DMS153 (cell line): ENCODE measurements at places on chromosomes 6 and 20.

DNA sequence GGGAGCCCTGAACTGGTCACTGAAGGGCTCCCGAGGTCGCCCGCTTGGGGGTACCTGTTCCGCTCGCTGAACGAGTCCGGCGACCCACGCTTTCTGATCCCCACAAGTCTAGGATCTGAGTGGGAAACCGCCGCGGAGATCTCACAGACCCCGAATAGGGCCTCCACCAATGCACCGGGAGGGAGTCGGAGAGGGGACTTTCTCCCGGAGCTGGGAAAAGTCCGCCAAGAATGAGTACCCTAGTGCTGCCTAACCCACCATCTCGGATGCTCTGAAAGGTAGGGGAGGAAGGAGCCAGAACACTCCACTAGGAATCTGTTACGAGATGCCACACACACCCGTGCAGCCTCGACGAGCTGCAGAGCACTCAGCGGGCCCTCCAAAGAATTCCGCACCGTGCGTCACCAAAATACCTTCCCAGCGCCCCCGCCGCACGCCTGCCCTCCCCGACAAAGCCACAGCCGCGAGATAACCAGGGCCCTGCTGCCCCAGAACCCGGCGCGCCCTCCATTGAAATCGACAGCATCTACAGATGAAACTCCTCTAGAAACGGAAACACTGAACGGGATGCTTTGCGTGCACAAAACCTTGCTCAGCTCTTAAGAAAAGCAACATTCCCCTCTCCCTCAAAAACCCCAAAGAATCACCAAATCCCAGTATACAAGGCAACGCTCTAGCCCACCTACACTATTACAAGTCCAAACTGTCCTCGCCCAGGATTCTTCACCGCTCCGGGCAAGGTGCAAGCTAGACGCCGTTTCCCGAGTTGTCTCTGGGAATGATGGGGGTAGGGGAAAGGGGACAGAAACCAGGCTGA lies 686 bp downstream of the COL12A1 start:
- DNase-seq: no peak

DNA sequence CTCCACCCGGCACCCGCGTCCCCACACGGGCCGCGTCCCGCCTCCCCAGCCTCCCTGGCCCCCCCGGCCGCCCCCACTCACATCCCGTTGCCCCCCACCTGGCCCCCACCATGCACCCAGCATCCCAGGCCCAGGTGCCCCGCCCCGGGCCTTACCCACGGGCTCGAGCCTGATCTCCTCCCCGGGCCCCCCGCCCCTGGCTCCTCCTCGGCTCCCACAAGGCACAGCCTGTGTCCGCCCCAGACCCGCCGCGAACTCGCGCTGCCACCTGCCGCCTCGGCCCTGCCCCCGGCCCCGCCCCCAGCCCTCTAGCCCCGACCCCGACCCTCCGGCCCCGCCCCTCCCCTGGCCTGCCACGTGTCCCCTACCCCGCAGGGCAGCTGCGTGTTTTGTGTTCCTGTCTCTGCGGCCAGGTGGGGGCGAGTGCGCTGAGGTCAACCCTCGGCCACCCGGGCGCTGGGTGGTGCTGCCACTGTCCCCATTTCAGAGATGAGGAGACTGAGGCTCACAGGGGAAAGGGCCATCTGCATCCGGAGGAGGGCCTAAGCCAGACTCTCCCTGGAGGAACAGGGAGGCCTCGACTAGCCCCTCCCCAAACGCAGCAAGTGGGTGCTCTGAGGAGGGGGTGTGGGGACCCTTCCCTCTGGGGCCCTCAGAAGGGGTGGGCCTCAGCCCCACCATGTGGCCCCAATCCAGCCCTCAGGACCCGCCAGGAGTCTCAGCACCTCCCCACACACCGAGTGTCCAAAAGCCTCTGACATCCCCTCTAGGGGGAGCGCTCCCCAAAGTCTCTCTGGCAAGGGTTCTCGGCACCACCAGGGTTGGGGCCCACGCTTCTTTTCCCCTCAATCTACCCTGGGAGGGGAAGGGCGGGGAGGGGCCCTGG lies 99.8 kb downstream of the TAF4 start:
- DNase-seq: no peak

DNA sequence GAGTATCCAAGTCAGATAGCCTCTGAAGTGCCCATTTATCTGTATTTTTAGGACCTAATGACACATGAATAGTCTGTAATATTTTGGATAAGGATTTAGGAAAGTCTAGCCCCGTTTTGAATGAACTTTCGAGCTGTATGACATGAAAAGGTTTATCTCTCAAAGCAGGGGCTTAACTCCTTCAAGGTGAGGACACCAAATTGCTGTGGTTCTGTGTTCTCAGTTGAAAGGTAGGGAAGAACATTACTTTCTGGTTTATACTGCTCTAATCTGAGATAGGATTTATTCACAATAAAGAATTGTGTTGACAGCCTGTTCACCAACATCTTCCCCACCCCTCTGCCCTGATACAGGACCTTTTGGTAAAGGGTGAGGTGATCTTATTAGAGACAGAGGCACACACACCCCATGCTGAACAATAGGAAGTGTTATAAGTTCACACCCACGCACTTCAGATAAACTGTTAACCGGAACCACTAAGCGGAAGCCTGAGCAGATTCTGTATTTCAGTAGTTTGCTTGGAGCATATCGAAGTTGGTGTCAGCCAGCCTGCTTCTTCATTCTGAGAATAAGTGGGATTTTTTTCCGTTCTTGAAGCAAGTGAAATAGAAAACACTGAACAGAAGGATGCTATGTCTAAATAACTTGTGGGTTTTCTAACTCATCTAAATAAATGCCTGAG lies 223.3 kb downstream of the TMEM242 start:
- DNase-seq: no peak

GRCh38 chr6:111806165-111806547 lies 67.1 kb downstream of the FYN start:
- DNase-seq: no peak

DNA sequence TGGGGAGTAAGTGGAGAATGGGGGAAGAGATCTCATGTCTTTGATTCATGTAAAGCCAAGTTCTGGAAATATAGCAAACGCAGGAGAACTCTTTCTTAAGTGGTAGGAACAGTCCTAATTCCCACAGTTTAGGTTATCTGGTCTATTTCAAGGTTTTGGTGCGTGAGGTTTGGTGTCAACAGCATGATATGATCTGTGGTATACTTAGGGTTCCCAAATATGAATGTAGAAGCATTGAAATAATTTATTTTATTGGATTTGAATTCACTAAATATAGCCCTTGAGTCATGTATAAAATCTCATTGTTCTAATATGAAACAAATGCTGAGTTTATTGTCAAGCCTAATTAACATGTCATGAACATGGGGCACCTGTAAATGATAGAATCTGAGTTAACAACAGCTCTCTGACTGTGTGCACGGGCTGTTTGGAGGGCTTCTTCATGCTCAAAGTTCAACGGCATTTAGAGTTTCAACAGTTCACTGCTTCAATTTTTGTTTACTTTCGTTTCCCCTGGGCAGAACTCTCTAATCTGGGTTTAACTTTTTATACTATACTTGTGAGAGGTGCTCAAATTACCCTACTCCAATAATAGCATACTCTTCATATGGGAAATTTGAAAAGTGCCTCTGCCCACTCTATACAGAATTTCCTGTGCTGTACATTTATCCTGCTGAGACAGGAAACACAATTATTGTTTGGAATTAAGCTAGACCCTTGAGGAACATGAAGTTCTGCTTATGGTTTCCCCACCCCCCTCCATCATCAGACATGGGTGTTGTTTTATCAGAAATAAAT lies 236.3 kb upstream of the ZNF217 start:
- DNase-seq: no peak

GRCh38 chr6:135215160-135215559 lies 34.1 kb downstream of the MYB start:
- DNase-seq: no peak

GRCh38 chr6:80466981-80467380 lies 360.5 kb downstream of the BCKDHB start:
- no peak for DNase-seq

- DNase-seq: no peak
Observed at GRCh38 chr20:44056010-44056698, 130.8 kb downstream of the JPH2 start.

- DNase-seq: no peak
Observed at GRCh38 chr20:64077876-64078551, 1.3 kb downstream of the RGS19 start.

DNA sequence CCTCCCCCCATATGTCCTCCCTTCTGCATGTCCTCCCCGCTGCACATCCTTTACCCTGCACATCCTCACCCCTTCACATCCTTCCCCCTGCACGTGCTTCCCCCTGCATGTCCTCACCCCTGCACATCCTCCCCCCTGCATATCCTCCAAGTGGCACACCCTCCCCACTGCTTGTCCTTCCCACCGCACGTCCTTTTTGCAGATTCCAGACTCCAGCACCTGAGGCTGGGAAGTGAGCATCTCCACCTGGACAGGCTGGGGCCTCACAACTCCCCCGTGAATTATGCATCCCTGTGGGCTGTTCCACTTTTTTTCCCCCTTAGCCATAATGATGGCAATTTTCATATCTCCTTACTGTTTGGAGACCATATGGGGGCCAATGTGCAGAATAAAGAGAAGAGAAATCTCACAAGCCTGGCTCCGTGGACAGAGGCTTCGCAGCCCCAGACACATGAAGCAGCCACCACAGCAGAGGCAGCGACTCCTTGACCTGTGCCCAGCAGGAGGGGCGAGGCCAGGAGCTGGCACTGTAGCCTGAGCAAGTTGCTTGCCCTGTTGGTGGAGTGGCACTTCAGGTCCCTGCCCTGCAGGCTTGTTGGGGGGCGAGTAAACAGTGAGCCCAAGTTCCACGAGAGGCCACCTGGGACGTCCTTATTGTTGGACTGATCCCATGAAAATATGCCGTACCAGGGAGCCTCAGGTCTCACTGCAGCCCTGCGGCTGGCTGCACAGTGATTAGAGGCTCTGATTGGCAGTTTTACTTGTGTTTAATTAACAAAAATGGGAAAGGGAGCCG lies 113.1 kb downstream of the SYNDIG1 start:
- DNase-seq: no peak

DNA sequence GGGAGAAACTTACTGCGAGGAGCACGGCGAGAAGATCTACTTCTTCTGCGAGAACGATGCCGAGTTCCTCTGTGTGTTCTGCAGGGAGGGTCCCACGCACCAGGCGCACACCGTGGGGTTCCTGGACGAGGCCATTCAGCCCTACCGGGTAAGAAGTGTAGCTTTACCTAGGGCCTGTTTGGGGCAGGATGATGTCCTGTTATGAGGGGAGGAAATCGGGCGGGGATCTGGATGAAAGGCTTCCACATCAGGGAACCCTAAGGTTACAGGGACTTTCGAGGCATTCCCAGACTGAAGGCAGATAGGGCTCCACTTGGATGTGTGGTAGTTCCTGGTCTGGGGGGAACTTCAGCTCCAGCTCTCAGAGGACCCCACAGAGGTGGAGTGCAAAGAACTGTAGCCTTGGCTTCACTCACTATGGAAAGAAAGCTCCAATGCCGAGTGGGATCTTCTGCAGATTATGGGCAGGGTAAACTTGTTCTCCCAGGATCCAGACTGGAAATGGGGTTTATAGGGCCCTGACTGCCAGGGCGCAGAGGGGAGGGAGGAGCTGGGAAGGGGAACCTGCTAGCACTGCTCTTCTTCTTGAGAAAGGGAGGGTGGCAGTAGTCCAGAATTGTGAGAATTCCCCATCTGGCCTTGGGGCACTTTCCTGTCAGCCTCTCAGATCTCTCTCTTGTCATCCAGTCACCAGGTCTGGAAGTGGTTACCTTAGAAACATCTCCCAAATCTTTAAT lies 740 bp downstream of the TRIM15 start:
- DNase-seq: no peak

GRCh38 chr6:31400467-31401289 lies 2.7 kb upstream of the MICA start:
- no peak for DNase-seq

- DNase-seq: no peak
Observed at GRCh38 chr6:116381000-116381399, 10.3 kb downstream of the DSE start.

- no peak for DNase-seq
Observed at GRCh38 chr6:160430751-160431150, 82.6 kb downstream of the SLC22A3 start.

GRCh38 chr6:169640351-169640852 lies 61.4 kb downstream of the WDR27 start:
- DNase-seq: no peak

GRCh38 chr6:149055195-149055899 lies 262.2 kb upstream of the TAB2 start:
- DNase-seq: no peak

GRCh38 chr6:7669742-7670141 lies 56.2 kb upstream of the BMP6 start:
- DNase-seq: no peak

DNA sequence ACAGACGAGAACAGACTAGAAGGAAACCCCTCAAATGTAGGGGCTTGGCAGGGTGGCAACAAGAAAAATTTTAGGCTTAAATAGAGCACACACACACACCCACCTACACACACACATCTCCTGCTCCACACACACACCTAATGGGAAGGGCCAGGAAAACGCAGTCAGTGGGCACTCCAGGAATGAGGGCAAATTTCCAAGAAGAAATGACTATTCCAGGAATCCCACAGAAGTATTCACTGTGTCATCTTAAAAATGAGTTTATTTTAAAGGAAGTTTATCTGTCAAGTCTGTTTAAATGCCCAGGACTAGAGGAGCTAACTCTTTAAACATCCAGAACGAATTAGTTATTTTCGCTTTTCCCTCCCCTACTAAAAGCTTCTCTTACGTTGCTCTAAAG lies 13.0 kb downstream of the ALDH8A1 start:
- DNase-seq: no peak

GRCh38 chr6:10522929-10523573 lies 1.9 kb downstream of the GCNT2 start:
- no peak for DNase-seq

DNA sequence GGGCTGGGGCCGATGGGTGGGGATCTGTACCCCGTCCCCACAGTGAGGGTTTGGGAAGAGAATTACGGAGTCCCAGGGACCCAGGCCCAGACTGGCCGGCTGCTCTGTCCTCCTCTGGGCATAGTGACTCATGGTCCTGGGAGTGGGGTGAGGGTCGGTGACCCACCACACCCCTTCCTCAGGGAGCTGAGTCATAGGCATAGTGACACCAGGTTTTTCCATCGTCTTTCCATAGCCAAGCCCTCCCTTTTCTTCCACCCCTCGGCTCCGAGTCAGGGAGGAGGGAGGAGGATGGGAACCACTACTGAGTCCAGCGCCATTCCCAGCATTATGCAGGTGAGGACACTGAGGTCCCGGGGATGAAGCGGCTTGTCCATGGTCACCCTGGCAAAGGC lies 8.9 kb downstream of the CYP21A2 start:
- DNase-seq: no peak

- DNase-seq: no peak
Observed at GRCh38 chr6:165701564-165702354, 38.7 kb upstream of the PDE10A start.
